ENCODE measurements at places on chromosomes 2 and 18.
A peak's percentile ranks its signal among the peaks of the same experiment; 100 is the strongest.

DNA sequence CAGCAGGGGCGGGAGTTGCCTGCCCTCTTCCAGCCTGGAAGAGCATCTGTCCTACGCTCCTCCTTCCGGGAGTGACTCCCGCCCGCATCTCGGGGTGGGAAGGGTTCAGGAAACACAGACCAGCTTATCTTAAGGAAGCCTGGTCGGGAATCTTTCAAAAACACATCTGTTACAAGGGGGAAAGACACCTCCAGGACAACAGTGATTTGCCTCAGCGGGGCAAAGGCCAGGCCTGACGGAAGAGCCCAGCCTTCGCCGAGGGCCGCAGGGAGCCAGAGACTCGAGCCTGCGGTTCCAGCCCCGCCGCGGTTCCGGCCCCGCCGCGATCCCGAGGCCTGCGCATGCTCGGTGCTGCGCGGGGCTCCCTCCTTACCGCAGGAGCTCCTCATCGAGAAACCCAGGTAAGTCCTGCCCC lies 38.1 kb upstream of the TGIF1 start:
- no peak for DNase-seq

- DNase-seq: no peak
Measured at GRCh38 chr2:22993250-22993649, 391.7 kb upstream of the KLHL29 start.

GRCh38 chr2:27724905-27725701 lies 46.4 kb upstream of the MRPL33 start:
- DNase-seq: peak; percentile 56

DNA sequence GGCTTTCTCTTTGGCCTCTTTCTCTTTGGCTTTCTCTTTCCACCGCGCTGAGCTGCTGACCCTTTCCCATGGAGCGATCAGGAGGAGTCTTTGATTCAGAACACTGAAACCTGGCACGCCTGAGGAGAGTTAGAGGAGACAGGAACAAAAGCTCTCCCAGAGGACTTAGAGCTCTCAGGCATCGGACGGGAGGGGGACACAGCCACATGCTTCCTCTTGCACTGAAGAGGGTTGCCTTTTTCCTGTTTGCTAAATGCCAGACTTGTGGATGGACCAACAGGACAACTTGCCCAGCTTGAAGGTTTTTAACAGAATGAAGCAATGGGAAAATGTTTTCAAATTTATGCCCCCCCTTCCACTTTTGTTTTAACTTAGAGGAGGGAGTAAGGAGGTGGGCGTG lies 3.6 kb upstream of the PTPN18 start:
- no peak for DNase-seq

- no peak for DNase-seq
Measured at GRCh38 chr2:235134420-235134819, 182.6 kb downstream of the SH3BP4 start.

DNA sequence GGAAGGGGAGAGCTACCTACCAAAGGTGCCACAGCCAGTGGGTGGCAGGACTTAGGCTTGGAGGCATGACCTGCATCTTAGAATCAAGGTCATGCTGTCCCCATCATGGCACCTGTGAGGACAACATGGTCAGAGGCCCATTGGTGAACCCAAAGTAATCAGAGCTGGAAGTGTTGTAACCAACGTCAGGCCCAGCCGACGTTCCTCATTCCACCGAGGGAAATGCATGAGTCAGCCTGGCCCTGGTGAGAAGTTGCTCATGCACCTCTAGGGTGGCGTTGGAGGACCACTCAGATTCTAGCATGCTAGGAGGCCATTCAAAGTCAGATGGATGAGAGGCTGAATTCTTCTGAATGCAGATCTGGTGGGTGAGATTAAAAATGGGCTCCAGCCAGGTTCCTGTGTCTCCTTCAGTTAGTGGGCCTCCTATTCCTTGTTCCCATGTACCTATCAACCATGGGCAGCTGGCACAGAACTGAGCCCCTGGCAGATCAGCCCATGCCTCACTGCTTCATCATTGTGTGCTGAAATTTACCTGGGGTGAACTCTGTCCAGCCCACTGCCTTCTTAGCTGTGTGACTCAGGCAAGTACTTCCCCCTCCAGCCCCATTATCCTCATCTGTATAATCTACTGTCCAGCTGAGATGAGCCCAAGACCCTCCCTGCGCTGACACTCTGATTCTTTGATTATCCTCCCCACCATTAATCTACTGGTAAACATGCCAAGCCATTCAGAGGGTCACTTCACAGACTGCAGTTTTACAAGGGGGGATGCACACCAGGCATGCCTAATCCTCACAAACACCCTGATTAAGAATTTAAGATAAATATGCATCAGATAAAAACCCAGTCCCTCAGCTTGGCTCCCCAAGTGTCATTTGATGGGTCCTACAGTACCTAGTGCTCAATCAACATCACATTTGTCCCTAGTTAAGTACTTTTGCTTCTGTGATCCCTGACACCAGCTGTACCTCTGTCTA lies 14.0 kb downstream of the SLC14A2 start:
- no peak for DNase-seq

DNA sequence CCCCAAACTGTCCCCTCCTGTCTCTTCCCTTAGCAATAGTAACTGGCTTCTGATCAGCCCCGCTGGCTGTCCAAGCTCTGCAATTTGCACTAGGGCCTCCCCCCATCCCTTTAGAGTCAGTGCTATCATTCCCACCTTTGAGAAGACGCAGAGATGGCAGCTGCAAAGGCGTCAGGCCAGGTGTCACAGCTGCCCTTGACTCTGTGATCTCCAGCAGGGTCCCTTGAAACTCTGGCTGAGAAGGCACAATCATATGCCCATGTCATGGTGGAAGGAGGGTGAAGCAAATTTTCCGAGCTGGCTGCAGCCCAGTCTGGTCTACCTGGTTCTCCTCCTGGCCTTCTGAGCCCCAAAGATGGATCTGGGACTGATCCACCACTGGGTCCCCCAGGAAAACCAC lies 49.2 kb upstream of the TEX51 start:
- DNase-seq: no peak

DNA sequence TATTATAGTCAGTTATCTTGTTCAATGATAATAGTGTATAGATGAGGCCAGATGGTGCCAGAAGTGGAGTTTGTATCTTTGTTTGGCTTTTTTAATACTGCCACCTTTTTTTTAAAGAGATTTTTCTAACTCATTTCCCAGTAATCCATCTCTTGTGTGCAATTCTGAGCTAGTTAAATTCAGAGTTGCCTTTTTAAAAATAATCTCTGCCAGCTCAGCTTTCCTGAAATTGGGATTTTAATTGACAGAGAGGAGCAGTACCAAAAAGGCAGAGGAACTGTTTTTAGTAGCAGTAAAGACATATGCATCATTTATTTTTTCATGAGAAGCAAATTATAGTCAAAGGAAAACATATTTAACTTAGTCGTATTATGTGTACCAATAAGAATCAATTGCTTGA lies 185.3 kb downstream of the MYO1B start:
- DNase-seq: no peak

DNA sequence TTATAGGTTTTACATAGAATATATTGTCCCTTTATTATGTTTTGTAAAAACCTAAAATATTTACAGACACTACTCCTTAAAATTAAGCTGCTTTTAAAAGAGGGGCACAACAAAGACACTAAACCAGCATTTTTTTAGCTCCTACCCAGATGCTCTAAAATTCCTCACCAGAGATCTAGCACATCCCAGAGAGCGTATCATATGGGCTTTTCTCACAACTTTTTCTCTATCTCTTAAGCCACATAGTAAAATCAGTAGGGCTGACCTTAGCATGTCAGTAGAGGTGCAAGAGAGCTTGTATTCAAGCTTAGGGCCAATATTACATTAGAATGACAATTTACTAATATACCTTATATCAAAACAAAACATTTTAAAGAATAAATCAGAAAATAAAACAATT lies 216.3 kb downstream of the TMX3 start:
- DNase-seq: no peak

DNA sequence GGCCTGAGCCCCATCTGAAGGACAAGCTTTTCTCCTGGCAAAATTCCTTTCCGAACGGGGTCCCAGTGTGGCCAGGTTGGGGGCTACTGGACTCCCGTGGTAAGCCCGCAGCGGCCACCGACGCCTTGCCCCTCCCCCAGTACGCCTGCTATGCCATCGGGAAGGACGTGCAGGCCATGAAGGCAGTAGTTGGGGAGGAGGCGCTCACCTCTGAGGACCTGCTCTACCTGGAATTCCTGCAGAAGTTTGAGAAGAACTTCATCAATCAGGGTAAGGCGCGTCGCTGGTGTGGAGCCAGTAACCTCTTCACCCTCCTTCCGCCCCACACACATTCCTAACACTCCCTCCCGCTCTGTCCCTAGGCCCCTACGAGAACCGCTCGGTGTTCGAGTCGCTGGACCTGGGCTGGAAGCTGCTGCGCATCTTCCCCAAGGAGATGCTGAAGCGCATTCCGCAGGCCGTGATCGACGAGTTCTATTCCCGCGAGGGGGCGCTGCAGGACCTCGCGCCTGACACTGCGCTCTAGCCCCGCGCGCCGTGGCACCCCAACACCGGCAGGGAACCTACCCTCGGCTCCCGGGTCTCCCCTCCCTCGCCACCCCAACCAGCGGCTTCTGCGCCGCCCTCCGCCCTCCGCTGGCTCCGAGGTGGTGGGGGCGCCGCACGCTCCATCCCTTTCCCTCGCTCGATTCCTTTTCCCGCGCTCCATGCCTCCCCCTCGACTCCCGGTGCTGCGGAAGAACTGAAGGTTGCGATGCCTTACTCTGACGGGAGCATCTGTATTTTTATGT lies 13.6 kb upstream of the ANKRD53 start:
- DNase-seq: peak; percentile 56

DNA sequence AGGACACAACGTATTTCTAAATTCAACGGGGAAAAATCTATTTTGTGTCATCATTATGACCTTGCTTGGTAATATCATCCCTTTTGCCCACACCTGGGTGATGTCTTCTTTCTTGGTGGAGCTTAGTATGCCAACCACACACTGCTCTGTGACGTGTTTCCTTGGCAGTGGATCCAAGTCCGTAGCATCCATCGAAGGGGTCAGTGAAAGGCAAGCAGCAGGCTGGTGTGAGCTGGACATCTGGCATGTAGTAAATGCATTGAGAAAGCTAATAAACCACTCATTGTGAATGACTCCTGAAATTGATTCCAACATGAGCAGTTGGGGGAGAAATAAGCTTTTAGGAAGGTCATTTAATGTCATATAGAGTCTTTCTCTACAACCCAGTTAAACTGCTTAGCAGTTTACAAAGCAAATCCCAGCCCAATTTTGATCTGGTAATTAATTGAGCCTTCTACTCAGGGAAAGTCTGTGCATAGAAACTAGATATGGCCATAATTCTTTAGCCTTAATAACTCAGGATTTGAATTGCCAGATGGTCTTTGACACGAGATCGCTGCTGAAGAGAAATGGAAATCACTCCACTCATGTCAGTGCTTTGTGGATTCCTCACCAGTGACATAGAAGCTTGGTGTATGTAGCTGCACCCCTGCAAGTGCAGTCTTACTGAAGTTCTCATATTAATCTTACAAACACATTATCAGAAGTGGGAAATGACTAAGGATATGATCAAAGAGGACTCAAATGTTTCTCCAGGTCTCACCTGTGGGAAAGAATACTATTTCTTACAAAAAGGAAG lies 494.8 kb downstream of the CMPK2 start:
- no peak for DNase-seq

DNA sequence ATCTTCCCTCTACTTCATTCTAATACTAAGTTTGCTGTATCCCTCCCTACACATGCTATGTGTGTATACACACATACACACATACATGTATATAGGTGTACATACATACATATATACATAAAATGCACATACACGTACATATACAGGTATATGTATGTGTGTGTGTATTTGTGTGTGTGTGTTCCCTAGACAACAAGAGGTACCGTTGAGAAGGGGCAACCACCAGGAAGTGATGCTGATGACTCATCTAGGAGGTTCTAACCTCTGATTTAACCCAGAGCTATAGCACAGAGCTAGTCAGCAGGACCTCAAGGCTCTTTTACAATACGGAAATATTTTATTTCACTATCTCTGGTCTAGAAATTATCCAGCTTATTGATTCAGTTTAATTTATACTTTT lies 139.2 kb downstream of the LAMA3 start:
- DNase-seq: peak; percentile 84

- no peak for DNase-seq
Measured at GRCh38 chr2:139165041-139165440, 384.9 kb upstream of the NXPH2 start.

GRCh38 chr2:169185711-169186110 lies 116.3 kb downstream of the DHRS9 start:
- DNase-seq: no peak

DNA sequence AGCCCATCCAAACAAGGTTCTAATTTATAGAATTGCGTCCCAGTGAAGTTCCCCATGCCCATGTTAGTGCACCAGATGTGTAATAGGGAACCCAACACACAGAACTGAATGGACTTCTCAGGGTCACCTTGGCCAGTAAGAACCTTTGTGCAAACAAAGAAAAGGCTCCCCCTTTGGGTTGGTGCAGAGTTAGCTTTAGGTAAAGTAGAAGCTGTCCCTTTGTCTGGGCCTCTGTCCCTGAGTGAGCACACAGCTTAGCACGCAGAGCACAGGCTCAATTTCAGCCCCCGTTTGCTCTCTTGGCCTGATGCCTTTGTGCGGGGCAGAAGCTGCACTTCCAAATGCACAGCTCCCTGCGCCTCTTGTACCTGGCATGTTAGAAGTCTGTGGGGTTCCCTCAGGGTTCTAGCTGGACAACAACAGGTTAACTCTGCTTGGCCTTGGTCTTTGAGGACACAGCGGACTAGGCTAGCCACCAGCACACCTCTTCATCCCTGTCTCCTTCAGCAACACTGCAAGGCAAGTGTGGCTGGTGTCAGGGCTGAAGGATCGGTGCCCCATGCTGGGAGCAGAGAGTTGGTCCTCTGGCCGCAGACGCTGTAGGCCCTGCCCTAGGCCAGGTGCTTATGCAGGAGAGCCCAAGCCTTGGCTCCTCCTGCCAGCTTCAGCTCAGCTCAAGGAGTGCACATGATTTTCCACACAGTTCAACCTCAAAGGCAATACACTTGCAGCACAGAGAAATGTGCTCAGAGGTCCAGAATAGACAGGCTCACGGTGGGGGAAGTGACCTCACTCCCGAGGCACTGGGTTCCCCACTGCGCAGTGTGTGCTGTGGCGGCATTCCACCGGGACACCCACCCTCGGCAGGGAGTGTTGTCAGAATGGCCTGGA lies 73.3 kb upstream of the FOSL2 start:
- no peak for DNase-seq

GRCh38 chr2:20148426-20148922 lies 76.5 kb downstream of the SDC1 start:
- DNase-seq: no peak

GRCh38 chr18:79952456-79952995 lies 1.1 kb upstream of the SLC66A2 start:
- DNase-seq: no peak

DNA sequence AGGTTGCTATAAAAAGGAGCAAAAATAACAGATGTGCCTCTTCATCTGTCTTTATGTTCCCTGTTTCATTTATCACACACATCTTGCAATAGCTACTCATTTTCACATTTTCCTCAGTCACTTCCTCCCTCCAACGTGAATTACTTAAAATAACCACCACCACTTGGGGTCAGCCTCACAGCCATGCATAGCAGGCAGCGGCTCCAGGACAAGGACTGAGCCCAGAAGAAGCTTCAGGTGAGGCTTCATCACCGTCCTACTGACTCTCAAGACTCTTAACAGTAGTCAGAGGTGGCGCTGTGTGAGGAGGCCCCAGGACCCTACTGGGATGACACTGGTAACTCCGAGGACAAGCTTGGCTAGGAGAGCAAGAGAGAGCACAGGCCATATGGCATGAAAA lies 15.5 kb upstream of the ST8SIA5 start:
- no peak for DNase-seq
